Endothelial cell (in vitro differentiated cells): ENCODE measurements at places on chromosomes 2 and 18.
A peak's percentile ranks its signal among the peaks of the same experiment; 100 is the strongest.

- no peaks in the 10 kb centered on the region for H3K36me3 ChIP-seq
- H3K27ac ChIP-seq: no peak overlapping the region
- H3K4me1 ChIP-seq: no peaks in the 10 kb centered on the region
- no peaks in the 10 kb centered on the region for H3K27me3 ChIP-seq
- no peak overlapping the region for H3K4me3 ChIP-seq
- no peak for DNase-seq
Observed at GRCh38 chr2:12244070-12244469, 472.7 kb upstream of the TRIB2 start.

- H3K36me3 ChIP-seq: no peaks in the 10 kb centered on the region
- no peaks in the 10 kb centered on the region for H3K27me3 ChIP-seq
- no peaks in the 10 kb centered on the region for H3K4me1 ChIP-seq
- DNase-seq: no peak
Observed at GRCh38 chr18:28095631-28096030, 81.3 kb downstream of the CDH2 start.

- H3K27me3 ChIP-seq: no peaks in the 10 kb centered on the region
- no peak for DNase-seq
- H3K27ac ChIP-seq: no peak overlapping the region
- H3K36me3 ChIP-seq: no peaks in the 10 kb centered on the region
Observed at GRCh38 chr2:195642679-195643068, 14.4 kb upstream of the SLC39A10 start.

DNA sequence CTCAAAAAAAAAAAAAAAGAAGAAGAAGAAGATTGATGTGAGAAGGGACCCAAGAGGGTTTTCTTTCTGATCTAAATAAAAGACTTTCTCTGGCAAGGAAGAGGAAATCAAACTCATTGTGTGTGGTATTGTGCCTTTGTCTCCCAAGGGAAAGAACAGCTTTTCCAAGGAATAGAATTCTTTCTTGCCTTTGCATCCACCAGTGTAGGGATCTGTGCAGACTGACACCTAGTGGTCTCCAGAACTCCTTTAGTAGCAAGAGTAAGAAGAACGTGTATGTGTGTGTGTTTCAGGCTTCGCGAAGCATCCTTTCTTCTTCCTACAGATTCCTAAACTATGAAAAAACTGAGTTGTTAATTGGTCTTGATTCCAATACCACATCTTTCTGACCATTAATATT is 33.5 kb upstream of the CRIM1 start:
- peaks cover 16% of the 10 kb centered on the region for H3K4me1 ChIP-seq
- DNase-seq: peak; percentile 15
- no peaks in the 10 kb centered on the region for H3K36me3 ChIP-seq
- peak overlapping the region; percentile 34 for H3K27ac ChIP-seq
- no peak overlapping the region for H3K4me3 ChIP-seq
- H3K27me3 ChIP-seq: peaks cover 3% of the 10 kb centered on the region

DNA sequence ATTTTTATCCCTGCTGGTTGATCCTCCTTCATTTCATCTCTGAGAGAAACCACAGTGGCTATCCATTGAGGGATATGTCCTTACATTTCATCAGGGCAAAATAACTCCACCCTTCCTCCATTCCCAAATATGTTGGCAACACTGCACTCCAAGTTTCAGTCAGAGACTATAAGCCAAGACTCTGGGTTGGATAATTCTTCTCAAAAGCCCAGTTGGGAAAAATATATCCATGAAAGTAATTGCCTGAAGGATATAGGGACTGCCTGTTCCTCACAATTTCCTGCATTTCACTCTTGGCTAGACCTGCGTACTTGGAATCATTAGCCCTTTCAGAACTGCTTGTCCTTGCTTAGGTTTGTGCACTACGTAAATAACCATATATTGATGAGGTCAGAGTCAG is 27.9 kb upstream of the EPB41L3 start:
- H3K27ac ChIP-seq: peak overlapping the region; percentile 61
- H3K27me3 ChIP-seq: no peaks in the 10 kb centered on the region
- no peak overlapping the region for H3K4me3 ChIP-seq
